ENCODE measurements at places on chromosomes 1 and 21.

DNA sequence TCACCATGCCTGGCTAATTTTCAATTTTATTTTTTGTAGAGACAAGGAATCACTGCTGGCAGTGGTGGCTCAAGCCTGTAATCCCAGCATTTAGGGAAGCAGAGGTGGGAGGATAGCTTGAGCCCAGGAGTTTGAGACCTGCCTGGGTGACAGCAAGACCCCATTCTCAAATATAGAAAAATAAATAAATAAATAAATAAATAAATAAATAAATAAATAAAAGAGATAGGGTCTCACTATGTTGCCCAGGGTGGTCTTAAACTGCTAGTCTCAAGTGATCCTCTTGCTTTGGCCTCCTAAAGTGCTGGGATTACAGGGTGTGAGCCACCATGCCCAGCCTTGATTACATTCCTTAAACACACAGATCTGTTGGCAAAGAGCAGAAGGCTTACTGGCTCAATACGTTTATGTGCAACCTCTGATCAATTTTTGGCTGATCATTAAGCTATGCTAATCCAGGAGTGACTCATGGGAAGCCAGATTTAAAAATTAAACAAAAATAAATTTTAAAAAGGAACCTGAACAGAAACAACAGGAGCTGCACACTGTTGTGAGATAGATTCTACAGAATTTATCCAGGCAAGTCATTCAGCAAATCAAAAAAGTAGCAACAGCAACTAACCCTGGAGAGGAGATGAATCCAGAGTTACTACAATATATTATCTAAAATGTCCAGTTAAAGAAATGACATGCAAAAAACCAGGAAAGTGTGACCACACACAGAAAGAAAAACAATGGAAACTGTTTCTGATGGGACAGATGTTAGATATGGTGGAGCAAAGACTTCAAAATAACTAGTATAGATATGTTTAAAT lies 79.4 kb downstream of the RPE65 start:
- no peak for DNase-seq

DNA sequence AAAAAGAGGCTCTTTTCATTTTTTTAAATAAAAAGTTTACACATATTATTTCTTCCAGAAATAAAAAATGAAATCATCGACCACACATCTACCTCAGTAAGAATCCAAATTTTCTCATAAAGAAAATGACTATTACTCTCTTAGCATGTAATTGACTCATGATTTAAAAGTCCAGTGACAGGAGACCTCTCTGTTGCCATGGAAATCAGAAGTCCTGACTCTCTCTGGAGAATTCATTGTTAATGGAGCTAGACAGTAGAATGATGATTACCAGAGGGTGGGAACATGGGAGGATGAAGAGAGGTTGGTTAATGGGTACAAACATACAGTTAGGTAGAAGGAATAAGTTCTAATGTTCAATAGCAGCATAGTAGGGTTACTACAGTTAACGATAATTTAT lies 5.0 kb upstream of the CLCA4 start:
- DNase-seq, result no peak

DNA sequence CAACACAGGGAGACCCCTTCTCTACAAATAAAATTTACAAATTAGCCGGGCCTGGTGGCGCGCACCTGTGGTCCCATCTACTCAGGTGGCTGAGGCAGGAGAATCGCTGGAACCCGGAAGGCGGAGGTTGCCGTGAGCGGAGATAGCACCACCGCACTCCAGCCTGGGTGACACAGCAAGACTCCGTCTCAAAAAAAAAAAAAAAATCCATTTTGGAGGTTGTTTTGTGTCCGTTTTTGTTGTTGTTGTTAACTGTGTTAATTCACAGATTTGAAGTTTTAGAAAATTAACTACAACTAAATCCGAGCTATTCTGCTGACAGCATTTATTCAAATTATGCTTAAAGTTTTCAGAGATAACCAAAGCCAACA lies 618 bp downstream of the CLCC1 start:
- no peak for DNase-seq

DNA sequence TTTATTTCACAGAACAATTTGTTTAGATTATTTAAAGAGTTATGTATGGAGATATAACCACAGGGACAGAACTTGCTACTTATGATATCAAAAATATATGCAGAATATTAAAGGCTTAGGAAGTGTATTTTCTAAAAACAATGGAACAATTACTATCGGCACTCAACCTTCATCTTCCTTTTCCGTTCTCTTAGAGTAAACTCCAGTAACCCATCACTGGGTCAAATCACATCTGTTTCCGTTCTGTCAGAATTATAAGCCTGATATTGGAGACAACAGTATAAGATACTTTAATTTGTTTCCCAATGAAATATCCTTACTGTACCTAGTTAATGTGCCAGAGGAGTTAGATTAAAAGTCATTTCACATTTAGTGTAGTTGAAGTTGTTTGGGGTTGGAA lies 32.2 kb downstream of the DTL start:
- no peak for DNase-seq

- DNase-seq, result no peak
These were observed 485 bp downstream of the EFNA1 start for GRCh38 chr1:155127967-155128754.

DNA sequence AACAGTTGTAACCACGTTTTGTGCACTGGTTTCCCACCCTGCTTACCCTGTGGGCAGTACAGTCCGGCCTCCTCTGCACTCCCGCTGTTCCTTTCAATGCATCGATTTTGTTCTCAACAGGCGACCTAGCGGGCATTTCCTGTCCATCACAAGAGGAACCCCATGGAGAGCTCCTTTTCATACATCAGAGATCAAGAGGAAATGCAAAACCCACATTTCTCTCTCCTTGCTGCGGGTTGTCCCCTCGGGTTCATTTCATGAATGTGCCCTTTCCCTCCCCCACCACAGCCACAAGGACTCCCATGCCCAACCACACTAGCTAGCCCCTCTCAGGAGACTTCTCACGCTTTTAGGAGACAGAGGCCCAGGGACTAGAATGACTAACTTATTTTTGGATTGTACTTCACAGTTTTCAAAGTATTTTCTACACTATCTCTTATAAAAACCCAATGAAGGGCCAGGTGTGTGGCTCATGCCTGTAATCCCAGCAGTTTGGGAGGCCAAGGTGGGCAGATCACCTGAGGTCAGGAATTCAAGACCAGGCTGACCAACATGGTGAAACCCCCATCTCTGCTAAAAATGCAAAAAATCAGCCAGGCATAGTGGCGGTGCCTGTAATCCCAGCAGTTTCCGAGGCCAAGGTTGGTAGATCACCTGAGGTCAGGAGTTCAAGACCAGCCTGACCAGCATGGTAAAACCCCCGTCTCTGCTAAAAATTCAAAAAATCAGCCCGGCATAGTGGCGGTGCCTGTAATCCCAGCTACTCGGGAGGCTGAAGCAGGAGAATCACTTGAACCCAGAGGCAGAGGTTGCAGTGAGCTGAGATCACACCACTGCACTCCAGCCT lies 18.4 kb downstream of the ATP1A4 start:
- peak; percentile 24 for DNase-seq

DNA sequence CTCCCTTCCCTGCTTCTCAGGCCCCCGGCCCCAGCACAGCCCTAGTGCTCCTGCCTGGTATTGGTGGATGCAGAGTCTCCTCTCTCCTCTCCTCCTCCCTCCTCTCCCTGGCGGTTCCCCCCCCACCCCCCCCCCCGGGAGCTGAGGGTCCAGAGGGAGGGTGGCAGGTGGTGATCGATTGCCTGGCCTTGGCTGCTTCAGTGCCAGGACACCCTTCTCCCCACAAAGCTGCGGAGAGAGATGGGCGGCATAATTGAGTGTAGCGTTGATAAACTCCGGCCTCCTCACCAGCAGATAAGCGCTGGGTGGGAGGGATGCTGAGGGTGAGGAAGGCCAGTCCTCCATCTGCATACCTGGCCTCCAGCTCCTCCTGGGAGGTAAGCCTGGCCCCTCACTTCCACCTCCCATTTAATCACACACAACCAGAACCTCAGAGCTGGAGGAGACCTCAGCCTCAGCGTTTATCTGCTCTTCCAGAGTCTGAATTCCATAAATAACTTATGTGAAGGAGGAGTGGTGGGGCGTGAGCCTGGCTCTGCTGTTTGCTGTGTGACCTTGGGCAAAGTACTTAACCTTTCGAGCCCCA lies 60.8 kb downstream of the LRRN2 start:
- no peak for DNase-seq

GRCh38 chr1:159171254-159171687 lies at the start of gene CADM3:
Gene CADM3 (plus strand): TSS chr1:159171615. CDS start chr1:159171766, 151 bp downstream.
- DNase-seq, result no peak

DNA sequence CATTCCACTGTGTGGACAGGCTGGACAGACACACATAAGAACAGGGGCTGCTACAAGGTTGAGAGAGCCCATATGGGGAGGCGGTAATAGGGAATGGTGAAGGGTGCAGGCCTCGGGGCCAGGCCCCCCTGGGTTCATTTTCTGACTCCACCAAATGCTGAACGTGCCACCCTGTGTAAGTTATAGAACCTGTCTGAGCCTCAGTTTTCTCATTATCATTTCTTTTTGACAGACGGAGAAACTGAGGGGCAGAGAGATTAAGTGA lies 569.5 kb downstream of the PTPRU start:
- DNase-seq, result no peak

- no peak for DNase-seq
These were observed 834.0 kb upstream of the TMPRSS15 start for GRCh38 chr21:19237608-19238007.

DNA sequence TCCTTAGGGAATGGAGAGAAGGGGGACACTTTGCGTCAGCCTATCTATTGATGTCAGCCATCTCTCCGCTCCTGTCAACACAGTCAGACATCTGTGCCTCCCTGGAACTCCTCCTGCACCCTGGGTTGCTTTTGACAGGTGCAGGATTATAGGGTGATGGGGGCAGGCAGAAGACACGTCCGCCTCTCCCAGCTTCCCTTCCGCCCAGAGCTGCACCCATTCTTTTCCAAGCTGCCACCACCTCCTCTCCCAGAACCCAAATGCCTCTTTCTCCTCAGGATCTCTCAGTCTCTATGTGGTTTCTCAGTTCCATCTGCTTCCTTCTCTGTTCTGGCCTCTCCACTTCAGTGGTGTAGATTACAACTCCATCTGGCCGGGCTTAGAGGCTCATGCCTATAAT lies 17.1 kb upstream of the KIF1B start:
- no peak for DNase-seq

GRCh38 chr1:22140694-22141093 lies 2.2 kb downstream of the WNT4 start:
- no peak for DNase-seq

DNA sequence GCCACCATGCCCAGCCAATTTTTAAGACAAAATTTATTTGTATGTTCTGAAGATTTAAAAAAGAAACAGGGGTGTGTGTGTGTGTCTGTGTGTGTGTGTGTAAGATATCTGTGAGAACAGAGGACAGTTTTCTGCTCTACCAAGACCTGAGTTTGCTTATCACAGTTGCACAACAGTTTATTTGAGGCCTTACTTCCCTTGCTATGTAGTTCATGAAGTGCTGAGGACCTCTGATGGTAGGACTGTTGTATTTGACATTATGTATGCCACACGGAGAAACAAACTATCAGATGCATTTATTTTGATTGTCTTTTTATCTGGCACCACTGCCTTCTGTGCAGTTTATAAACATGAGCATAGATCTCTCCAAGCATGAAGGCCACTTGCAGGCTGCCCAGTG lies 355.2 kb downstream of the PBX1 start:
- no peak for DNase-seq

GRCh38 chr1:148160048-148160342 lies 7.9 kb upstream of the NBPF11 start:
- DNase-seq, result no peak

DNA sequence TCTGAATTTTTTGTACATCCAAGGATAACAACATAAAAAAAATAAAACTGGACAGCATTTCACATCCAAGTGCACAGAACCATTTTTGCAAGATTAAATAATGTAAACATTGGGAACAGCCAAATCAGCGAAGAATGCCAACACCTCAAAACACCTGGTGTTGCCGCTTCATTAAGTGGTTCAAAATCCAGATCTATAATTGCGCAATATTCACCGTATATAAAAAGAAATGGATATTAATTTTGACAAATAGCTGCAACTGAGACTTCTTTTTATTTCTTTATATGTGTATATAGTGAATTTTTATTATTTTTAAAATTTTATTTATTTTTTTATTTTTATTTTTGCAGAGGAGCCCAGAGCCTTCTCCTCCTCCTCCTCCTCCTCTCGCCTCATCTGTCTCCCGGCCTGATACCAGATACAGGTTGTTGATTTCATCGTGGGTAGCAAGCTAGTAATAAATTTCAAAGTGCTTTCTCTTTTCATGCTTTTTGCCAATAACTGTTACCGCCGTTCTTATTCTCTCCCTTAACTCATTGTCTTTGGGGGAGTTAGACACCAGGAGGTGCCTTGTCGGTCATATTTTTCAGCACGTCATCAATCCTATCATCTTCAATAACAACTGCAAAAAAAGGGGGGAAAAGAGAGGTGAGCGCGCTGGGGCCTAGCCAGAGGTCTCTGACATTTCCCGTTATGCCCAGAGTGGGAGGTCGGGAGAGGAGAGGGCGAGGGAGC lies 2.7 kb downstream of the CAMK2N1 start:
- no peak for DNase-seq

GRCh38 chr1:179809506-179810366 lies 66.6 kb downstream of the FAM163A start:
- peak; percentile 68 for DNase-seq

- DNase-seq, result no peak
These were observed 23.2 kb downstream of the KANK4 start for GRCh38 chr1:62295921-62296491.

DNA sequence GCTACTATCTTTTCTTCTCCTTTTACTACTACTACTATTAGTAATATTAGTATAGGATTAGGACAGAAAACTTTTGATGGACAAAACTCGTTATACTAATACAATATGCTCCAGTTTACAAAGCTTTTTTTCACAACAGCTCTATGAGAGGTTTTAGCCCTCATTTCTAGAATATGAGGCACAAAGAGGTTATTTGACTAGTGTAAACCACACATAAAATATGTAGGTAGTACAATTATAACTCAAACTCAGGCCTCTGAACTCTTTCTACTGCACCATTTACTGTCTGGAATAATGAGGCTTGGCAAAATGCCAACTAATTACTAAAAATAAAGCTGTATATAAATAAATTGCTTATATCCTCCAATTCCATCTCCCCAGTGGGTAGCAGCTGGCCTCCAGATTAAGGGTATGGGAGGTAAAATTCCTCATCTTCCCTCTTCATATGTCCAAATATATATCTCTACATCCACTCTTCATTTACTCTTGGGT lies 99.9 kb downstream of the LYST start:
- DNase-seq, result no peak

DNA sequence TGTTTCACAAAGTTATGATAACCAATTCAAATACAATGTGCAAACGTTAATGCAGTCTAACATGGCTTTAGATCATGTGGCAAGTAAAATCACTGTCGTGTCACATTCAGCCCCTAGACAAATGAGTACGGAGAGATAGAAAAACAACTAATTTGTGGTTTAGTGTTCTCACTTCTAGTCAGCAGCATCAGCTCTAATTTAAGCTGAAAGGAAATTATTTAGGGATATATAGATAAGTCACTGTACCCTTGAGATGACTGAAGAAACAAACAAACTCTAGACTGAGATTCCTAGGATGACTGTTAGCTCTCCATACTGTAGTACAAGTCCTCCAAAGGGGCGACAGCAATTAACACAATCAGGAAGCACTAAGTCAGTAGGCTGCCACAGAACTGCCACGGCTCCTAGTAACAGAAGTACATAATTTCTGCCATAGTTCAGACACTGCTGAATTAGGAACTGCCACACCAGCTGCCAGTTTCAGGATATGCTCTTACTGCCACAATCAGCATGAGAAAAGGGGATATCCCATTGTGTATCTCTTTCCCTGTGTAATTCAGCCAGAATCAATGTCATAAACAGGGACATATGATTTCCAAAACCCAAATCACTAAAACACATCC lies 150.4 kb upstream of the NEGR1 start:
- DNase-seq, result no peak

Measured in NCI-H774 (cell line).